ENCODE measurements at places on chromosomes 5 and 9.

DNA sequence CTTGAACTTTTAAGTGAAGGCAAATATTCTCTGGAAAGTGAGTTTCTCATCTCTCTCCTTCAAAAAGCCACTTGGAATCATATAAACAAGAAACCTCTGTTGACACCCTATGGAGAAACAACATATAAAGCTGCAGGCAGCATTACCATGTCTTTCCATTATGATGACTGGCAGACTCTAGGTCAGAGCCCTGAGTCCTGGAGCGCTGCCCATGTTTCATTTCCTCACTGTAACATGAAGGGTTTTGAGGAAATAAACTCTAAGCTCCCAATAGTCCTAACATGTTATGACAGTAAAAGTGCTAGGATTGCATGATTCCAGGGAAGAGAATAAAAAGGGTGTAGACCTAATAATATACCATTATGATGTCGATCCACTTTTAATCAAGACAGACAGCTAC lies 220.6 kb downstream of the CTNND2 start:
- no peak for DNase-seq

- peak; percentile 92 for DNase-seq
These were observed 57.2 kb downstream of the COL5A1 start for GRCh38 chr9:134698587-134699342.

DNA sequence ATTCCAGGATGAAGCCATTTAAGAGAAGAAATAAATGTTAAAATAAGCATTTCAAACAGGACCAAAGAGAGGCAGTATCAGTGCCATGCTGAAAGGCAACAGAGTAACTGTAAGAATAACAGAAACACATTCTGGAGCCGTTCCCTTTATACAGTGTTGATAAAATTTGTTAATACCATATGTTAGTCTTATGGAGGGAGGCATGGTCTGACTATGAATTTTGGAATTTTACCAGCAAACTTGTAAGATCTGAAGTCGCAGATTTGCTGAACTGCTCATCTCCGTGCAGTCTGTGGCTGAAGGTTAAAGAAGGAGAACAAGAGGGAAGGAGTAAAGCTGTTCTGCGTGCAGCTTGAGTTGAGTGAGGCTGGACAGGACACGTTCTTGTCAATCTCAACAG lies 508.4 kb downstream of the NFIB start:
- DNase-seq = no peak

DNA sequence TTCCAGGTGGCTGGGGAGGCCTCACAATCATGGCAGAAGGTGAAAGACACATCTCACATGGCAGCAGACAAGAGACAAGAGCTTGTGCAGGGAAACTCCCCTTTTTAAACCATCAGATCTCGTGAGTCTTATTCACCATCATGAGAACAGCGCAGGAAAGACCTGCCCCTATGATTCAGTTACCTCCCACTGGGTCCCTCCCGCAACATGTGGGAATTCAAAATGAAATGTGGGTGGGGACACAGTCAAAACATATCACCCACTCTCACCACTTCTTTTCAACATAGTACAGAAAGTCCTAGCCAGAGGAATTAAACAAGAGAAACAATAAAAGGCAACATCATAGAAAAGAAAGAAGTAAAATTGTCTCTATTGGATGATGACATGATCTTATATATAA lies 223.4 kb upstream of the SLC24A2 start:
- no peak for DNase-seq

- DNase-seq = no peak
These were observed 2.2 kb downstream of the UBTD2 start for GRCh38 chr5:172281346-172281745.

- no peak for DNase-seq
These were observed 85.4 kb upstream of the AGXT2 start for GRCh38 chr5:35133186-35133585.

DNA sequence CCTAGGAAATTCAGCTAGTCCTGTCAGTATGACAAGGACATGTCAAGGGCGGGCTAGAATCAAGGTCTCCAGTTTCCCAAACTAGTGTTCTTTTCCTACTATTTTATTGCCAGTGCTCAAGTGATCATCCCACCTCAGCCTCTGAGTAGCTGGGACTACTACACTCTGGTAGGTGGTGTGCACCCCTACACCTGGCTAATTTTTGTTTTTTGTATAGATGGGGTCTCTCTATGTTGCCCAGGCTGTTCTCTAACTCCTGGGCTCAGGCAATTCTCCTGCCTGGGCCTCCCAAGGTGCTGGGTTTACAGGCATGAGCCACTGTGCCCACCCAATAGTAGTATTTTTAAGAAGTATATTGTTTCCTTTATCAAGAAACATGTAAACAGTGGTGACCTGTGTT lies 54.0 kb downstream of the C9orf85 start:
- no peak for DNase-seq
